Stimulated activated effector memory CD8-positive, alpha-beta T cell treated with anti-CD3 and anti-CD28 coated beads, Interleukin-12 subunit alpha, Interleukin-12 subunit beta, amount 100 ng/mL, for 72 hours (primary cell): ENCODE measurements at places on chromosomes 16 and 17.

DNA sequence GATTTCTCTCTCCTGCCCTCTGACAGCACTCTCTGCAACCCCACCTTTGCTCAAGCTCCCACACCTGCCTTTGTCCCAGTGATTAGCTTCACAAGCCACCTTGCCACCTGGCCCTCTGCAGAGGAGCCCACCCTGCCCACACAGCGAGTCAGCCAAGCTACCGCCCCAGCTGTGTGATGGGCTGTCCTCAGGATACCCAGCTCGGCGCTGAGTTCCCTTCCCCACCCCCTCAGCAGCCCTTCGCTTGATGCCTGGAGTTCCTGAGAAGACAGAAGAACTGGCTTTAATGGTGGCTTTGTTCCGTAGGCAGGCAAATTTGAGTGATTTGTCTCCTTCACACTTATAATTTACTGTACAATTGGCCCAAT, 266.4 kb downstream of the CBLN1 start:
- peak; percentile 10 for DNase-seq

DNA sequence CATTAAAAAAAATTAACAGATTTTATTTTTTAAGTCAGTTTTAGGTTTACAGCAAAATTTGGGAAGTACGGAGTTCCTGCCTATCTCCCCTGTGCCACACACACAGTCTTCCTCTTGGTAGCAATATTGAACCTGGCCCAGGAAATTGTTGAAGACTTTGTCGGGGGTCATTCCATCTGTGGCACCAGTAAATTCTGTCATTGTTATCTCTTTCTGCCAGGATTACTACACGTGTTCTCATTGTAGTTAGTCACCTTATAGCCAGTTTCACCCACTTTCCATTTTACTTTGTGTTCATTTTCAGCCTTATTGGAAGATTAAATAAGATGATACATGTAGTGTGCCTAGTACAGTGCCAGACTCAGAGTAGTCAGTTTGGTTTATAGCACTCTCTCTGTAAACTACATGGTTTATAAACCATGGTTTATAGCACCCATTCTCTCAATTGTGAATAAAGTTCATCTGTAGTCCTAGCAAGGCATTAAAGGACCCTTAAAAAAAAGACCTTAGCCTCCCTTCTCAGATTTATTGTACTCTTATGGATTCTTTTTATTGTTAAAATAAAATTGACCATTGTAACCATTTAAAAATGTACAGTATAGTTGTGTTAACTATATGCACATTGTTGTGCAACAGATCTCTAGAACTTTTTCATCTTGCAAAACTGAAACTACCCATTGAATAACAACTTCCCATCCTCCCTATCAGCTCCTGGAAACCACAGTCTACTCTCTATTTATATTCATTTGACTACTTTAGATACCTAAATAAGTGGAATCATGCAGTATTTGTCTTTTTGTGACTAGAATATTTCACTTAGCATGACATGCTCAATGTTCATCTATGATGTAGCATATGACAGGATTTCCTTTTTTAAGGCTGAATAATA, 36.1 kb downstream of the NLK start:
- DNase-seq, result no peak

DNA sequence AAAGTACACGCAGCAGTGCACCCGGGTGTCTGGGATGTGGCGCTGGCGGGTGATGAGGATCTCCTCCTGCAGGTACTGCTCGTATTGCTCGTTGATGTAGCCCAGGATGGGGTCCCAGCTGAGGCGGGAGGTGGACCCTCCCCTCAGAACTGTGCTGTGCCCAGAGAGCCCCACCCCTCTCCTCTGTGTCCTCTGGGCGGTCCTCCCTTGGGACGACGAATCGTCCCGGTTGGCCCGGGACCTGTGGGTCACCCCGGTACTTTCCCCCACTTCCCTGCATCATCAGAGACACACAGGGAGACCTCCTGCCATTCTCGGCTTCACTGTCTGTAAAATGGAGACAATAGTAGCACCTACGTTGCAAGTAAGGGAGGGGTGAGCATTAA, 4.2 kb downstream of the SEPTIN12 start:
- no peak for DNase-seq

- no peak for DNase-seq
These were observed 63.6 kb downstream of the OTOA start for GRCh38 chr16:21727344-21727743.

GRCh38 chr17:80624864-80625263, 80.2 kb downstream of the RPTOR start:
- no peak for DNase-seq

DNA sequence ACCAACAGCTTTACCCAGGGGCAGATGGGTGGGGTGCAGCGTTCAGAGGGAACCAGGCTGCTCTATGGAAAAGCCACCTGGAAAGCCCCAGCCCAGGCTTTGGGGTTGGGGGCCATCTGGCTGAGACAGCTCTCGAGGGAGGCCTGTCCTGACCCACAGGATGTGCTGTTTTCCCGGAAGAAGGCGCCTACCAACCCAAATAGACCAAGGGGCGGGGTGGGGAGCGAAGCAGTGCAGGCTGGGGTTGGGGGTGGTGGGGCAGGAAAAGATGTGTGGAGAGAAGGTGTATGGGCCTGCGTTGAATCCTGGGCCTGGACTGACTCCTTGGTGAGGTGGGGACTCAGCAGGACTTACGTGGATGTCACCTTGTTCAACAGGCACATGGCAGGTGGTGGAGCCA, 87.9 kb downstream of the N4BP1 start:
- no peak for DNase-seq

- DNase-seq, result no peak
These were observed 66.8 kb downstream of the SALL1 start for GRCh38 chr16:51084074-51084928.

DNA sequence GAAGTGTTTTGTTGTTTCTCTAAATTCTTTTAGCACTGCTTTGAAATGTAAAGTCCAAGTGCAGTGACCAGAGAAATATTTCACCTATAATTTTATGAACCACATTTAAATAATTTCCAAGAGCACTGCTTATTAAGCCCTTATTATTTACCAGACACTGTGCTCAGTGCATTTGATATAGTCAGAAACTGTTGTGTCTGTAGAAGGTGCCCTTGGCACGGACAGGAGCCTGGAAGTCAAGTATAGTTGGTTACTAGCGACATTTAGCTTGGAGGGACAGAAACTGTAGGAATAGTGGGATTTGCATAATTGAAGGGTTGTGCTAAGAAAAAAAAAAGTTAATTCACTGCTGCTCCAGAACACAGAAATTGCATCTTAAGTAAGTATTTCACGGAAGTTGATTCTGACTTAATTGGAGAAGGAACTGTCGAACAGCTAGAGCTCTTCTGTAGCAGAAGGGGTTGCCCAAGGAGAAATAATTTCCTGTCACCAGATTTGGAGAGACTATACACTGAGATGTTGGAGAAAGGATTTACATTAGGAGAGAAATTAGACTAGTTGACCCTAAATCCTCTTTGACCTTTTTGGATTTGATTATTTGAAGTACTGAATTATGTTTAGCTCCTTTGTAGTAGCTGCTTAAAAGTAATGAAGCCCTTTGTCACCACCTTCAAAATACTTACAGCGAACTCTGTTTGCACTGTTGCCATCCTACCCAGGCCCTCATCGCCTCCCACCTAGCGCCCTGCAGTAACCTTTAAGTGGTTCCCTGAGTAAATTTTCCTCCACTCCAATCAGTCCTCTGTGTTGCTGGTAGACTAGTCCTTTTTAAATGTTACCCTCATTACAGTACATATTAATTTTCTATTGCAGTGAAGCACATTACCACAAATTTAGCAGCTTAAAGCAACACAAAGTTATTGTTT, 25.6 kb downstream of the COX10 start:
- no peak for DNase-seq

DNA sequence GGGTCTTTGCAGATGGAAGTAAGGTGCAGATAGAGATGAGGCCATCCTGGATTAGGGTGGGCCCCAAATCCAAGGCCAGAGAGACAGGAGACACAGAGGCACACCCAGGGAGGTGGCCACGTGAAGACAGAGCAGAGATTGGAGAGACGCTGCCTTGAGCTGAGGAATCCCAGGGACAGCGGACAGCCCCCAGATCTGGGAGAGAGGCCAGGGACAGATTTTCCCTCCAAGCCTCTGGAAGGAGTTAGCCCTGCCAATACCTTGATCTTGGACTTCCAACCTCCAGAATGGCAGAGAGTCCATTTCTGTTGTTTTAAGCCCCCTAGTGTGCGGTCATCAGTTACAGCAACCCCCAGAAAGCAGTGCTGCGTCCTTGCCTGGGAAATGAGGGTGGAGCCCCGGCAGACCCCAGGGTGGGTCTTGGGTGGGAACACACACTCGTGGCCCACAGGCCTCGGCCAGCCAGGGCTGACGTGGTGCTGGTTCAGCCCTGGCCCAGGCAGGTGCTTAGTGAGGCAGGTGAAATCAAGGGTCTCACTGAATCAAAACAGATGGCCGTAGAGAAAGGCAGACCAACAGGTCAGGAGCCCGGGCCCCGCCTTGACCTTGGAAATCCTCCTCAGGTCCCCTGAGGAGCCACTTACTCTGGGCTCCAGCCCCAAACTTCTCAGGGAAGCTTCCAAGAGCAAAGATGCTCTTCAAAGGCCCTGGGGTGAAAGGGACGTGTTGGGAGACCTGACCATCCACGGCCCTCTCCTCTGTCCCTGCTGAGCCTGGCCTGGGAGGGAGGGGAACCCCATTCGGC, 169.3 kb downstream of the RBFOX3 start:
- no peak for DNase-seq

GRCh38 chr16:35795361-35796029, 2336.1 kb downstream of the TP53TG3F start:
- DNase-seq, result no peak

DNA sequence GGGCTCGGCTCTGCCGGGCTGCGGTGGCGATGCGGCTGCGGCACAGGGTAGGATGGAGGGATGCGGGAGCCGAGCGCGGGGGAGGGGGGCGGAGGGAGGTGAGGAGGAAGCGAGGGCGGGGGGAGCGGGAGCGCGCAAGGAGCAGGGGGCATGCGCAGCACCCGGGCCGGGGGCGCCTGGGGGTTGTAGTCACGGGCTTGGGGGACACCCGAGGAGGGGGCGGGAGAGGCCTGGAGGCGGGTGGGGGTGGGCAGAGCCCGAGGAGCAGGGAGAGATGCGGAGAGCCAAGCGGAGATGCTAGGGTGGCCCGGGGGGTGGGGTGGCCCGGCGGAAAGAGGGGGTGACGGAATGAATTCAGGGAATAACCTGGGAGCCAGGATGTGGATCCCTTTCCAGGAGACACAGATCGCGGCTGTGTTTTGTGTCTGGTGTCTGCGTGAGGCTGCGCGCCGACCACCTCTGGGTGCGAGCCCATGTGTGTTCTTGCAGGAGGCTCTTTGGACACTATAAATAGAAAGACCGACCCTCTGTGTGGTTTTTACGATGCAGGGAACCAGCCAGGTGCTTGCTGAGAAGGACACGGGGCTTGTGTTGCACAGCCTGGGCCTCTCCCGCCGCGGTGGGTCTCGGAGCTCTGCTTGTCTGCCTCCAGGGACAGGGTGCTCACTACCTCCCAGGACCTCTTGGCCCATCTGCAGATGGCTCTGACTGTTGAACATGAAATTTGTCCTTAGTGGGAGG, at the start of gene STX1B:
STX1B (minus strand) TSS at position 54 of the 741 bp plus-strand sequence. CDS start 242 bp downstream, outside the sequence.
- no peak for DNase-seq

DNA sequence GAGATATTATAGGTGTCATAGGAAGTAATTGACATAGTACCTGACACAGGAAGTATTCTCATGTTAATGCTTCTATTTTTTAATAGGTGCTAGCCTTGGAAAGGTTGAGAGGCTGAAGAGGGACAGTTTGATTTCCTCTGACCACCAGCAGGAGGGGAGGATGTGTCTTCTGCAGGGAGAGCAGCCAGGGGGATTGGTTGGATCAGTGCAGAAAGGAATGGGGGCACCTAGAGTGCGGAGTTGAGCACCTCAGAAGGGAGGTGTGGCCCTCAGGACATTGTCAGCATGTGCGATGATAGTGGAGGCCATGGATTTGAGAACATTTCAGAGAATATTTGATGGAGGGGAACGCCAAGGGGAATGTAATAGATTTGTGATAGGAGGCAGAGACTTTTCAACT, 23.4 kb downstream of the HAPSTR1 start:
- DNase-seq, result no peak

- no peak for DNase-seq
These were observed 11.0 kb upstream of the C16orf74 start for GRCh38 chr16:85761861-85762260.

- DNase-seq, result no peak
These were observed 3.5 kb downstream of the OMG start for GRCh38 chr17:31293581-31293980.

- no peak for DNase-seq
These were observed 126.1 kb downstream of the SEC14L1 start for GRCh38 chr17:77266891-77267341.

GRCh38 chr16:16881814-16882213, 502.9 kb downstream of the NPIPA7 start:
- no peak for DNase-seq

DNA sequence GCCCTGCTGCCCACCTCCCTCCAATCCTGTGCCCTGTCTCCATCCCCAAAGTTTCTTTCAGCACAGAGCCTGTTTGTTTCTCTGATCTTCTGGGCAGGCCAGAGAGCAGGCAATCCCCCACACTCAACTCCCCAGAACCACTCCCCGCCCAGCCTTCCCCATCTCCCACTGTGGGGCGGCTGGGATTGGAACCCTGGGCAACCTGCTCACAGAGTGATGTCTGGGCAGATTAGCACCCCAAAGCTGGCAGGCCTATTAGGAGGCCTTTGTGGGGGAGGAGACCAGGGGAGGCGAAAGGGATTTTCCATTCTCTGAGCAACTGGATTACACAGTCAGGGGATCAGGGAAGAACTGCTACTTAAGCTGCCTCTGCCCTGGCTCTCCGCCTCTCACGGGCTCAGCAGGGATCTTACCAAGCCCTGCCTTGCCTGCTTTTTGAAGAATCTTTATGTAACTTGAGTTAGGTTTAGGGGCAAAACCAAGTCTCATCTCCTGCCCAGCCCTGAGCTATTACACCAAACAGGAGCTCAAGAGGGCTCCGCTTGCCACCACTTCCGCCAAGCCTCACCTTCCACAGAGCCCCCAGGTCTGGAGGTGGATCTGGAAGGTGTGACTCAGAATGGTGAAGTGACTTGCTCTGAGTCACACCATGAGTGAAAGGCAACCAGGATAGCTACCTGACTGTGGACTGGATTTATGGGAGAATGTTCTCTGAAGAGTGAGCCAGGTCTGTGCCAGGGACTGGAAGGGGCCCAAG, 16.0 kb upstream of the LHX1 start:
- DNase-seq, result no peak

- DNase-seq, result no peak
These were observed 27.9 kb upstream of the JPT2 start for GRCh38 chr16:1650131-1650530.

- no peak for DNase-seq
These were observed 22.9 kb downstream of the PRR11 start for GRCh38 chr17:59178266-59178985.

GRCh38 chr17:16415031-16415924, at the start of gene TRPV2:
Gene TRPV2, plus strand, starts transcription at chr17:16415571. Its CDS starts 2,098 bp downstream, at chr17:16417669.
- no peak for DNase-seq

- no peak for DNase-seq
These were observed 2.7 kb upstream of the CCDC57 start for GRCh38 chr17:82215095-82215971.

- no peak for DNase-seq
These were observed 9.8 kb upstream of the CMTM3 start for GRCh38 chr16:66594739-66595138.

GRCh38 chr17:66799849-66800537, 34.9 kb upstream of the CACNG5 start:
- DNase-seq, result no peak

- no peak for DNase-seq
These were observed 155.3 kb downstream of the C16orf78 start for GRCh38 chr16:49528866-49529288.

GRCh38 chr17:49016775-49017463, 19.7 kb downstream of the IGF2BP1 start:
- DNase-seq, result no peak

GRCh38 chr16:280991-281659, 734 bp downstream of the ARHGDIG start:
- no peak for DNase-seq
